ENCODE measurements at places on chromosomes 2 and 18. TPM values are rescaled to one million over a fixed set of nuclear protein-coding genes. Genes with fewer than 3 reads are reported as not detected.

The SETBP1 gene
- total RNA-seq: 4.2 TPM

The RNF125 gene
- total RNA-seq: 0.92 TPM

The SOX11 gene
- not detected for total RNA-seq

The KHK gene
- 3.7 TPM for total RNA-seq

The KLHL30 gene
- total RNA-seq: not detected

The IL36G gene
- total RNA-seq: not detected

The SAG gene
- total RNA-seq: not detected

The PLB1 gene
- 0.80 TPM for total RNA-seq

The DNER gene
- total RNA-seq: not detected

The PRSS56 gene
- not detected for total RNA-seq

The CNRIP1 gene
- 73.8 TPM for total RNA-seq

The TMEM182 gene
- 0.95 TPM for total RNA-seq

The PSMA8 gene
- total RNA-seq: not detected

The TFCP2L1 gene
- total RNA-seq: not detected

The COL6A3 gene
- not detected for total RNA-seq

The BCL2 gene
- 3.8 TPM for total RNA-seq

The CNTNAP5 gene
- not detected for total RNA-seq

The HOXD10 gene
- total RNA-seq: not detected
